ENCODE measurements at places on chromosomes 6 and 20.

GRCh38 chr6:18444111-18444510 is 57.0 kb downstream of the RNF144B start:
- no peak for DNase-seq

GRCh38 chr6:118896339-118897136 is 2.6 kb downstream of the ASF1A start:
- DNase-seq: no peak

GRCh38 chr6:154301086-154301625 is 55.4 kb downstream of the IPCEF1 start:
- no peak for DNase-seq

DNA sequence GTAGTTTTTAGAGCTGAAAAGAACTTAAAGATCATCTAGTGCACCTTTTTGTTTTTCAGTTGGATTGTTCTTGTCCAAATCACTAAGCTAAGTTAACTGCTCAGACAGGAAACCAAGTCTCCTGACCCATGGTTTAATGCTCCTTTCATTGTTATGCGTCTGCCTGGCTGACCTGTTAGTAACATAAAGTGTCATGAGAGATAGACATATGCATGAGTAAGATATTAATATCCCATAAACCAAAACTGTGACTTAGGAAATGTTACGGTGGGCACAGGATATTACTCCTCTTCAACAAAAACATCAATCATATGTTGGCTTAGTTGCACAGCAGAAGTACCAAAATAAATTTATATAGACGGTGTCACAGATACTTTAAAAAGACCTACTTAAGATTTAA is 84.0 kb downstream of the ESR1 start:
- no peak for DNase-seq

DNA sequence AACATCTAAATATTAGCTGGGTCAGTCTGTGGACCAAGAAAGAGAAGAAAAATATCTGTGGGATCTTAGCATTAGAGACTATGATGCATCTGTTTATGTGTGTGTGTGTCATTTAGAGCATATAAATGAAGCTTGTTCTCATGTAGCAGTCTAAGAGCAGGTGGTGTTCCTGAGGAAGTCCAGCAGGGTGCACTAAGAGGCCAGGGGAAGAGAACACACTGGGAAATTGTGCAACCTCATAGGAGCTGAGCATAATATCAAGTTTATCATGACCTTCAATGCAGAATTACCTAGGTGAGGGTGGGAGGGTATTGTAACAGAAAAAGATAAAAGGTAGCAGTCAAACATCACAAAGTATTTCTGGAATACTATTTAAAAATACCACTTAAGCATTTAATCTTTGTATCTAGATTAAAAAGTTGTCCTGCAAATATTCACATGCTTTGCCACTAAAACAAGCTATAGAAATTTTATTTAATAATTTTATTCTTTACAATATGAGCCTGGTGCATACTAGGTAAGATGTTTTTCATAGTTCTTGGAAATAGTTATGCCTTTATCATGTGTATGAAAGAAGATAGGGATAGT is 80.5 kb downstream of the SMPDL3A start:
- no peak for DNase-seq

DNA sequence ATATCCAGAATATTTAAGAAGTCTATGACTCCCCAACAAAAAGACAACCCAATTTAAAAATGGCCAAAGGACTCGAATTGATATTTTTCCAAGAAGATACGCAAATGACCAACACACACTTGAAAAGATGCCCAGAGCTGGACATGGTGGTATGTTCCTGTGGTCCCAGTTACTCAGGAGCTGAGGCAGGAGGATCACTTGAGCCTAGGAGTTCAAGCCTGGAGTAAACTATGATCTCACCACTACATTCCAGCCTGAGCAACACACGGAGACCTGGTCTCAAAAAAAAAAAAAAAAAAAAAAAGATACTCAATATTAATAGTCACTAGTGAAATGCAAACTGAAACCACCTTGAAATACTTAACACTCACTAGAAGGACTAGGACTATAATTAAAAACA is 12.2 kb upstream of the ARMC2 start:
- DNase-seq: no peak

GRCh38 chr20:34015401-34016335 is 22.0 kb downstream of the RALY start:
- DNase-seq: no peak

DNA sequence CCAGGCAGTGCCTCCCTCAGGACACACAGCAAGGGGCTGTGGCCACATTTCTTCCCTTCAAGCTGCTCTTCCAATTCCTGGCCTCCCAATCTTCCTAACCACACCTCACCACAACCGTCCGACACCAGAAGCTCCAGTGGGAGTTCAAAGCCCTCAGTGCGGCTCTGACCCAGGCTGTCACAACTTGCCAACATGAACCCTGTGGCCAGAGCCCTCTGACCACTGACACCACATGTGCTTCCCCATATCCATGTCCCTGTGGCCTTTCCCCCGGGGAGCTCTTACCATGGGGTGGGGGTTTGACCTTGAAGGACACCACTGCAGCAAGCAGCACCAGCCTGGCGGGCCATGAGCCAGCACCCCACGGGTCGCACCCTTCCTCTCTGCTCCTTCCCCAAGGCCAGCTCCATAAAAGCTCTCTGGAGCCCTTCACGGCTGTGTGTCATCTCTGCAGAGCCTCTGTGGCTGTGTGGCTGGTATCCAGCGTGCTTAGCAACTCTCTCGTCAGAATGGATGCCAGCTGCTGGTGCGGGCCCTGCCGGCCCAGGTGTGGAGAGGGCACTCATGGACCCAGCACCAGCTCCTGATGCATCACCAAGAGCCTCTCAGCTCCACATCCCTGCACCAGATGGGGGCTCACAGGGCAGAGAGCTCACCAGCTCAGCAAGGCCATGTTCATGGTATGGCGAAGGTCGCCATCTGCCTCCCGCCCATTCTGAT is 106.1 kb downstream of the PSMB1 start:
- DNase-seq: no peak

- DNase-seq: no peak
Observed at GRCh38 chr6:35795453-35796071, 1.6 kb downstream of the CLPS start.

- DNase-seq: no peak
Observed at GRCh38 chr20:53138454-53139262, 166.5 kb downstream of the TSHZ2 start.

GRCh38 chr6:70280400-70280853 is 22.5 kb downstream of the COL9A1 start:
- DNase-seq: no peak

DNA sequence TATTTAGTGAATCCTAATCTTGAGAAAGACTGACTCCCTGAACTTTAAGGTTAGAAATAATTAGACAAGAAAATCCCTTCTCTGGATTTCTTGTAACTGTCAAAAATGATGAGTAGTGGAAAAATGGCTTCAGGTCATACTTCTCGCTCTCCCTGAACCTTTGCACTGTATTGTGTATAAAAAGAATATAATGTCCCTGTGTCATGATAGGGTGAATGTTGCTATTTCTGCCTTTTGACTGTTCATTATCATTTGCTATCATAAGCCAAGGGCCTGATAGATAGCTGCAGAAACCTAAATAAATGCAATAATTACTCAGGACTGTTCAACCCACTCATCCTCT is 39.3 kb downstream of the ALDH8A1 start:
- DNase-seq: no peak

DNA sequence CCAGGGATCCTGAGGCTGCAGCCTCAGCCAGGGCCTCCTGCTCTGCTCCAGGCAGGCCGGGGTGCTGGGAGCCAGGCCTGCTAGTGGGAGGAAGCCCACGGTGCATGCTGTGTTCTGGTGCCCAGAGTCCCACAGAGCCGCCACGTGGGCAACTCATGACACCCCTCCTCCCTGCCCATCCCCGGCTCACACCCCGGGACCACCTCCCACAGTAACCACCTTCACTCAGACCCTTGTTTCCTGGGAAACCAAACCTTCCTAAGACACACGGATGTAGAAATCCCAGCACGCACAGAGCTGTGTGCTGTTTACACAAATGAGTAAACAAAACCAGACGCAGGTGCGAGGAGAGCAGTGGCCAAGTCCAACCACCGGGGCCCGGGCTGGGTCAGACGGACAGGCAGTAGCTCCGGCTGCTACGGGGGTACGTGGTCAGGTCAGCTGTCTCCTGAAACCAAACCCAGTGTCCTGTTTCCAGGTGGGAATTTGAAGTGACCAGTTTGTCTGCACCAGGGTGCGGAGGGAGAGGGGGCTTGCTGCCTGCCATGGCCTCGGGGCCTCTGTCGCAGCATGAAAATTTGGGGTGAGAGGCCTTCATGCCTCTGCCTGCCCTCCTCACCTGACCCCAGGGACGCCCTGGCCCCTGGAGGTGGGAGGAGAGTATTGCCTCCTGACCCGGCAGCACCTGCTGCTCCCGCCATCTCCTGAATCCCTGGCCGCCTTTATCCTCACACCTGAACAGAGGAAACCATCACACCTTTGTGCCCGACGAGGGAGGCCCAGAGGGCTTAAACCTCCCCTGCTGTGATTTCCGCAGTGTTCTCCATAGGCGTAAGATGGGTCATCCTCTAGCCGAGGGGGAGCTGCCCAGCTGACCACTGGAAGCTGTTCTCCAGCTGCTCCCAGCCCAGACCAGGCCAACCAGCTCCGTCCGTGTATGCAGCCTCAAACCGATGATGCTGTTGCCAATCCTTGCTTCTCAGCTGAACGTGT is 52.0 kb upstream of the SMOC2 start:
- no peak for DNase-seq

- DNase-seq: no peak
Observed at GRCh38 chr6:134419716-134420115, 101.8 kb upstream of the SGK1 start.

- DNase-seq: no peak
Observed at GRCh38 chr6:34230653-34231371, 5.9 kb upstream of the HMGA1 start.

DNA sequence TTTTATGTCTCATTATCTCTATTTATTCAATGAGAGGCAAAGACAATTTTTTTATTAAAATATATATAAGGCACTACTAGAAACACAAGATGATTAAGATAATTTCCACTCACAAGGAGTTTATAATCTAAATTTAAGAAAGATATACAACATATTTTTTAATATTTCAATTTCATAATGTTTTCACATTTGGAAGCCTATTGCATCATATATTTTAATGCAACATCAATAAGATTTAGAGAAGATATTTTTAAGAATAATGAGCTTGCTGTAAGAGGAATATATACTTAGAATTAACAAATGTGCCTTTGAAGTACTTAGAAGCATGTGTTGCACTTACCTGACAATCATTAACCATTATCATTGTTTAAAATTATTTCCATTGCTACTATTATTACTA is 597.7 kb upstream of the BTBD3 start:
- DNase-seq: no peak

GRCh38 chr20:4800676-4801449 is 79.2 kb downstream of the PRND start:
- no peak for DNase-seq

DNA sequence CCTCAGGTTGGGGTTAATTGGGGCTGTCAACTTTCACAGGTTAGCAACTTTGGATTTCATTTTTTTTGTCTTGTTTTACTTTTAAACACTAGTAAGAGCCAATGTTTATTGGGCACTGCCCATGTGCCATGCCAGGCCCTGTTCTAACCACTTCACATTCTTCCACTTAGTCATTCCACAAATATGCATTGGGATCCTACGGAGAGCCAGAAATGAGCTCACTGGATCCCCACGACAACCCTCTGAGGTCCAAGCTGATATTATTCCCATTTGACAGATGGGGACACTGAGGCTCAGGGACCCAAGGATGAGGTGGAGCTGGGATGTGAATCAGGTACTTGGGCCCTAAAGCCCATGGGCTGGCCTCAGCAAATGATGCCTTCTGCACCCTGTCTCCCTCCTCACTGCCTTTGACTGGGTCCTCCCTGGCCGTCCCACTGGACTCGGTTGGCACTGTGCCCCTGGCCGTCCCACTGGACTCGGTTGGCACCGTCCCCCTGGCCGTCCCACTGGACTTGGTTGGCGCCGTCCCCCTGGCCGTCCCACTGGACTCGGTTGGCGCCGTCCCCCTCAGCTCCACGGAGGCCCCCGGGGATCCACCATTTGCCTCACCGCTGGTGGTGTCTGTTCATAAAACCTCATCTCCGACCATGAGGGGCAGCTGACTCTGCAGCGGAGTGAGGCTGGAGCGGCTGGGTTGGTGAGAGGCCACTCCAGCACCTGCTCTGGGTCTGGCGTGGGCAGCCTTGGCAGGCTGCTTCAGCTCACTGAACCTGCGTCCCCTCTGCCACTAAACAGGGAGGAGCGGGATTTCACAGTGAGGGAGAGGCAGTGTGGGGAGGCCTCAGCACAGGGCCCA is 4.8 kb upstream of the PMEPA1 start:
- no peak for DNase-seq

- DNase-seq: no peak
Observed at GRCh38 chr6:113350461-113350860, 506.7 kb upstream of the MARCKS start.

GRCh38 chr6:136031982-136032381 is 180.5 kb downstream of the PDE7B start:
- no peak for DNase-seq

GRCh38 chr6:70700922-70701876 is 33.5 kb downstream of the SMAP1 start:
- no peak for DNase-seq

DNA sequence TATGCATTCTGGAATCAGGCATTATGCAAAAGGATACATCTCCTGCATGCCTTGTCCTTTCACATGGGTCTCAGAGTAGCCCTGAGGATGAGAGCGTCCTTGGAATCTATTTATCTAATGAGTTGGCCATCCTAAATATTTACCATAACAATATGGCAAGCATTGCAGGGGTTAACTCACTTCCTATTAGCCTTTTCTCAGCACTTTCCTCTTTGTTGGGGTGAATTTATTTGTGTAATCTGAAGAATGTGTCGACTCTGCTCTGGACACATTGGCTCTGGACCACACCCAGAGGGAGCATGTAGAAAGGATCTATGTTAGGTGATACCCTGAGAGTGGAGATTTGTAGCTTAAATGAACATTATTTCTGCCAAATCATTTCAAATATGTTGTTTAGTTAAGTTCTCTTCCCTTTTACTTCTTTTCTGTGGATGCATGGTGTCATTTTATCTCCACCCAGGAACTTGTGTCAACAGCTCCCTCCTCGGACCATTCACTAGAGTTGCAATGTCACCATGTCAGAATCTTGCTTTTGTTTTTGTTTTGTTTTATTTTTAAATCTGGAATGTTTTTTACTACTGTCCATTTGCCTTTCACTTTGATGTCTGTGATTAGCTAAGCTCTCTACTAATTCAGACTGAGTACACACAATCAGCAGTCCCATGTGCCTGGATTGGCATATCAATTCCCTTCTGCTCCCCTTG is 757.0 kb upstream of the MMS22L start:
- DNase-seq: no peak

DNA sequence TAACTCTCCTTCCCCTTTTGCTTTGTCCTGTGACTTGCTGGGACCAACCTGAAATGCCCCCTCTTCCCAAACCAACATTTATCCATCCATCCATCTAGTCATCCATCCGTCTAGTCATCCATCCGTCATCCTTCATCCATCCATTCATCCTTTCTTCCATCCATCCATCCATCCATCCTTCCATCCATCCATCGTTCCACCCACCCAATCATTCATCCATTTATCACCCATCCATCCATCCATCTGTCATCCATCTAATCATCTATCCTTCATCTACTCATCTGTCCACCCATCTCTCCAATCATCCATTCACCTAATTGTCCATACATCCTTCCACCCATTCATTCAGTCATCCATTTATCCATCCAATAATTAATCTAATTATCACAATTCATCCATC is 92.7 kb downstream of the EDN3 start:
- no peak for DNase-seq

GRCh38 chr6:446418-447366 is 55.1 kb downstream of the IRF4 start:
- peak; percentile 92 for DNase-seq
